ENCODE measurements at places on chromosomes 6 and 20. TPM values are rescaled to one million over a fixed set of nuclear protein-coding genes. Genes with fewer than 3 reads are reported as not detected.

Gene ZNF334
- 4.3 TPM for total RNA-seq

Gene SEL1L2
- not detected for total RNA-seq

Gene C20orf144
- total RNA-seq = not detected

Gene ERVFRD-1
- total RNA-seq = not detected

Gene AFG1L
- total RNA-seq = 9.3 TPM

Gene SOBP
- total RNA-seq = 6.5 TPM

Gene CEP43
- 15.3 TPM for total RNA-seq

Gene VIP
- total RNA-seq = 1.4 TPM

Gene CDSN
- 0.13 TPM for total RNA-seq

Gene TBPL1
- 22.6 TPM for total RNA-seq

Gene DEFB115
- total RNA-seq = not detected

Gene ID4
- 27.5 TPM for total RNA-seq

Gene RAD21L1
- total RNA-seq = not detected

Gene PGC
- 266 TPM for total RNA-seq

Gene ARFGEF3
- total RNA-seq = 22.6 TPM

Gene HLA-DQB2
- 1.5 TPM for total RNA-seq

Gene RRP36
- total RNA-seq = 43.3 TPM

Gene TXLNB
- total RNA-seq = 0.73 TPM

Gene PNPLA1
- 2.0 TPM for total RNA-seq

Gene NUP153
- total RNA-seq = 28.2 TPM

Gene RAET1L
- 0.58 TPM for total RNA-seq

Gene RREB1
- 49.3 TPM for total RNA-seq

Gene SLC26A8
- not detected for total RNA-seq

Gene NT5E
- total RNA-seq = 9.1 TPM

Gene ARFGEF2
- total RNA-seq = 34.5 TPM

Gene KDM1B
- total RNA-seq = 22.7 TPM

Gene BPIFB1
- total RNA-seq = 0.23 TPM

Gene LY6G6F
- not detected for total RNA-seq

Gene LBP
- 0.12 TPM for total RNA-seq

Gene ZNF165
- 3.4 TPM for total RNA-seq

Gene FAM83C
- total RNA-seq = not detected

Gene IMPG1
- not detected for total RNA-seq

Gene ARMC2
- 8.0 TPM for total RNA-seq

Gene ZC3H12D
- 1.9 TPM for total RNA-seq

Gene RIMS4
- total RNA-seq = 0.47 TPM

Gene VGLL2
- total RNA-seq = not detected

Gene RBBP8NL
- total RNA-seq = 0.97 TPM

Gene ADAM33
- total RNA-seq = 15.4 TPM

Gene GABRR1
- not detected for total RNA-seq

Gene RFX6
- total RNA-seq = not detected

Gene KCNK16
- not detected for total RNA-seq

Gene COL9A1
- not detected for total RNA-seq

Gene ASCC3
- 43.0 TPM for total RNA-seq

Gene TTK
- 2.6 TPM for total RNA-seq

Gene SLC17A9
- 16.1 TPM for total RNA-seq

Gene MUC21
- total RNA-seq = 9.5 TPM

Gene VSX1
- total RNA-seq = not detected

Gene IL20RA
- total RNA-seq = 4.0 TPM

Gene CCN5
- 14.3 TPM for total RNA-seq

Gene GJA1
- 162 TPM for total RNA-seq

Gene SOX18
- total RNA-seq = 69.2 TPM

Gene ADTRP
- total RNA-seq = 11.4 TPM

Gene LAMP5
- 5.3 TPM for total RNA-seq

Gene KIF13A
- 42.7 TPM for total RNA-seq

Gene LY86
- total RNA-seq = 11.1 TPM

Gene SYCP2L
- 0.41 TPM for total RNA-seq

Gene LIME1
- 7.2 TPM for total RNA-seq

Measured in left lung (tissue), 14 donors.